ENCODE measurements at places on chromosomes 7 and 10.

- DNase-seq, result no peak
- peak overlapping the region; percentile 71 for H3K4me3 ChIP-seq
- H3K27ac ChIP-seq, result no peak overlapping the region
Observed at GRCh38 chr10:101569323-101569621, 18.8 kb downstream of the POLL start.

DNA sequence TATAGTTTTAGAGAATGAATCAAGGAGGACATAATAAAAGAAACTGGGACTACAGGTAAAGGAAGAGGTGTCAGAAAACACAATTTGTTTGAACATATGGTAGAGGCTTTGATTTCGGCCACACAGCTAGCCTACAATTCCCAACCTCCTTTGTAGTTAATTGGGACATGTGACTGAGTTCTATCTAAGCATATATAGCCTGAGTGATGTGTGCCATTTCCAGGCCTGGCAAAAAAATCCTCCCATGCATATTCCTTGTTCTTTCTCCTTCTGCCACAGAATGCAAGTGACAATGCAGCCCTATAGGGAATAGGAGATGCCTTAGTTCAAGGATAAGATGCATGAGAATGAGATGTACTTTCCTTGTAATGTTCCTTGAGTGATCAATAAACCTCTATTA lies 590.7 kb upstream of the STEAP1 start:
- no peak overlapping the region for H3K27ac ChIP-seq
- no peaks in the 10 kb centered on the region for H3K4me1 ChIP-seq
- no peak overlapping the region for H3K4me3 ChIP-seq
- no peaks in the 10 kb centered on the region for H3K27me3 ChIP-seq

DNA sequence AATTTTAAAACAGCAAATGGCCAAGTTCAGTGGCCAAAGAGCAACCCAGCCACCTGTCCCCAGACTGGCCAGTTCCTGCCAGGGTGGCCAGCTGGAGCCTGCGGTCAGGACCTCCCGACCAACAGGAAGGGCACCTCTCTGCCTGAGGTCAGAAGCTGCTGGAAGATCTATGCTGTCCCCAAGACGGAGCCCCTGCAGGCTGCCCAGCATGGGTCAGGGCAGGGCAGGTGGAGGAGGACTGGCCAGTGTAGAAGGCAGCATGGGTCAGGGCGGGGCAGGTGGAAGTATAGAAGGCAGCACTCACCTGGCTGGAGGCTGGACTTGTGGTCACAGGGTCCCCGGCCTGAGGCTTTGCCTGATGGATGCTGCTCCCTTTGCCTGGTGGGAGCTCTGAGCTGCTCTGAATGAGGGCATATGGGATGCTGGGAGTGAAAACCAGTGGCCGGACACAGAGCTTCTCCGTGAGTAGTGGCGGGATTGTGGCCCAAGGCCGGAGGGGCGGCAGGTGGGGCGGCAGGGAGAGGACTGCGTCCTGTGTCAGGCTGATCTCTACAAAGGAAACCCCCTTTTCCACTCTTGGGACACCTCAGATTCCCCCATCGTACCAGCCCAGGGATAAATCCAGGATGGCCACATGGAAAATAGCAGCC lies 229.2 kb downstream of the TCERG1L start:
- H3K27ac ChIP-seq, result no peak overlapping the region
- H3K4me3 ChIP-seq, result no peak overlapping the region
- H3K4me1 ChIP-seq, result no peaks in the 10 kb centered on the region
- no peaks in the 10 kb centered on the region for H3K36me3 ChIP-seq

DNA sequence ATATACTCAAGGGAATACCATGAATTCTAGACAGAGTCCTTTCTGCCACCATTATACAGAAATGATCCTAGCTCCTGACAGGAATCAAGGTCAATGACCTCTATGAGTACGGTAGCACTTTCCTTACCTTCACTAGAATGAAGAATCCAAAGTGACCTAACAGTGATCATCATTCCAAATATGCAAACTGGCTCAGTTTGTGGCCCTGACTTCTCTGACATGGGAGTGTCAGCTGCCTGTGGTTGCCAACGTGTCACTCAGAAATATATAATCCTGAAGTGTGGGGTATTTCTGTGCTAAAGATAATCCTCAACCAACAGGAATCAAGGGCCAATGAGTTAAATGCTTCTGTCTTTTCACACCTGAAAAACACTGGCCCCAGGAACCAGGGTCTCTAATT lies 45.7 kb downstream of the COPG2 start:
- H3K4me3 ChIP-seq, result no peak overlapping the region
- H3K4me1 ChIP-seq, result no peaks in the 10 kb centered on the region
- H3K27me3 ChIP-seq, result no peaks in the 10 kb centered on the region
- H3K27ac ChIP-seq, result no peak overlapping the region
- no peak for DNase-seq

DNA sequence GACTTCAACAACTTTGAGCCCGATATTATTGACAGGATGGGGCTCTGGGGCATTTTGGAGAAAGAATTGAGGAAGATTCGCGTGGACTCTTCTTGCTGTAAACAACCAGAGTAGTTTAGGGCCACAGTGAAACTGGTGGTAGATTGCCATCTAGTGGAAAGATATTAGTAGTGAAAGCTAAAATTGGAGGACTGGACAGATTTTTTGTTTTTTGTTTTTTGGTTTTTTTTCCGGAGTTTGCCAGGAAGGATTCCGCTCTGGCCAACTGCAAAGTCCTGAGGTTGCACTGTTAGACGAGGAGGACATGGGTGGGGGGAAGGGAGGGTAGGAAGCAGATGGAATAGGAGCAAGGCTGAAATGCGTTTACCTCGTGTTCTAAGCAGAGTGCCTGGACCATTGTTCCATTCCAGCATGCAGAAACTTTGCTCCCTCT lies 11.7 kb downstream of the NOBOX start:
- no peak overlapping the region for H3K27ac ChIP-seq
- H3K4me1 ChIP-seq, result peaks cover 5% of the 10 kb centered on the region
- H3K4me3 ChIP-seq, result no peak overlapping the region
- no peaks in the 10 kb centered on the region for H3K27me3 ChIP-seq
- no peaks in the 10 kb centered on the region for H3K36me3 ChIP-seq

DNA sequence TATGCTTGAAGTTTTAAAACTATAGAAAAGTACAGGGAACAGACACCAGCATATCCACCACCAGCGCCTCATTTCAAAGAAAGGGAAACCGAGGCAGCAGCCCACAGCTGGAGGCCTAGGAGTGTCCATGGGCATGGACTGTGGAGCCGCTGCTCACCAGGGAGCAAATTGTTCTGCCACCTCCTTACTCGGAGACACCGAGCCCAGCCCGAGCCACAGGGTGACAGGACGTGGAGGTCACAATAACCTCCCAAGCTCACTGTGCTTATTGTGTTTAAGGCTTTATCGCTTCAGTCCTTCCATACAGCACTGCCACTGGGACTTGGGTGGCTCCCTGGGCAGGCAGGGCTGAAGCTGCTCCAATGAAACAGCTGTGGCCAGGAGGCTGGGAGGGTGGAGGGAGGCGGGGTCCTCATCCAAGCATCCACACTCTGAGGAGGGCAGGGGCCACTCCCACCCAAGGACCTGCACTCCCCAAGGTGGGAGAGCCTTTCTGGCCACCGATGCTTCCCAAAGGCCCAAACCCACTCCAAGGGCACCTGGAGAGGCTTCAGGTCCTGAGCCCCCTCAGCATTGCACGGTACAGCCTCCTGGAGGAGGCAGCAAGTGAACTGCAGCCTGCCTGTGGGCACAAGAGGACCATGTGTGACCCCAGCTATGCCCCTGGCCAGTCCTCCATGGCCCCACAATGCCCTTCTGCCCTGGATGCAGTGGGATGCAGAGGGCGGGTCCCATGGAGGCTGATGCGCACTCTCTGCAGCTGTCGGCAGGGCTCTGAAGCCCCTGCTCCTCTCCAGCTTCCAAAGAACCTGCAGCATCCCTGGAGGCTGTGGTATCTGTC lies 38.7 kb upstream of the RET start:
- no peak overlapping the region for H3K4me3 ChIP-seq
- no peak for DNase-seq
- H3K27ac ChIP-seq, result no peak overlapping the region
- H3K27me3 ChIP-seq, result peaks cover 25% of the 10 kb centered on the region

DNA sequence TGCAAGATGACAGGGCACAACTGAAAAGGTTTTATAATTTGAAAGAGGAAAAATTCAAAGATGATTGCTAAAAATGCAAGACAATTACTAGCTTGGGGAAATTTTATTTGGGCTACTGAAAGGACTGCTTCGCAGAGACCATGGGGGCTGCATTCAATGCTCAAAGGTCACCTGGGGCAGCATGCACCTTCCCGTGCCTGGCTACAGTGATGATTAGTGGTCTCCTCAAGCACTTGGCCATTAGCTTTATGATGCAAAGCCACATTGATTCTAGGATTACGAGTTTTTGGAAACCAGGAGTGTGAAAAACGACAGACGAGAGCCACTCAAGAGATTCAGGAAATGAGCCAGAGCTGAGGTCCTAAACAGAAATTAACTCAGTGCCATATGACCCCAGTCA lies 764.6 kb downstream of the PHTF2 start:
- peaks cover 3% of the 10 kb centered on the region for H3K36me3 ChIP-seq
- no peak overlapping the region for H3K4me3 ChIP-seq
- H3K27me3 ChIP-seq, result no peaks in the 10 kb centered on the region

GRCh38 chr10:108523016-108523800 lies 1358.7 kb upstream of the SORCS1 start:
- no peaks in the 10 kb centered on the region for H3K36me3 ChIP-seq
- no peaks in the 10 kb centered on the region for H3K27me3 ChIP-seq
- H3K4me3 ChIP-seq, result no peak overlapping the region
- no peak for DNase-seq

GRCh38 chr7:156174428-156174827 lies 362.2 kb upstream of the SHH start:
- H3K4me3 ChIP-seq, result no peak overlapping the region
- DNase-seq, result no peak
- H3K36me3 ChIP-seq, result no peaks in the 10 kb centered on the region
- no peak overlapping the region for H3K27ac ChIP-seq

DNA sequence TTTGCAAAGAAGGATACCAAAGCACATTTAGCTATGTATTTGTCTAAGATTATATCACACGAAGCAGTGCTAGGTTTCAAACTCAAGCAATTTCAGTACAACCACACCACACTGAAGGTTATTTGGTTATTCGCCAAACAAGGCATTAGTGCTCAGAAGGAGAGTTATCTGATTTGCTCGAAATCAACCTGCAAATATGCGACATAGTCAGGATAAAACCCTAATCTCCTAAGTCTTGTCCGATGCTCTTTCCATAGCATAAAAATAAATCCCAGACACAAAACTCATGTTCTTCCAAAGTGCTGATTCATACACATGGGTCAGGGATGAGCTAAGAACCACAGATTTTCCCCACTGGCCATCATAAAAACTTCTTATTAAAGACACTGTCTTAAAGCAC lies 1288.0 kb upstream of the SORCS1 start:
- no peaks in the 10 kb centered on the region for H3K27me3 ChIP-seq
- no peaks in the 10 kb centered on the region for H3K4me1 ChIP-seq
- H3K4me3 ChIP-seq, result no peak overlapping the region
- no peak for DNase-seq
- H3K27ac ChIP-seq, result no peak overlapping the region

DNA sequence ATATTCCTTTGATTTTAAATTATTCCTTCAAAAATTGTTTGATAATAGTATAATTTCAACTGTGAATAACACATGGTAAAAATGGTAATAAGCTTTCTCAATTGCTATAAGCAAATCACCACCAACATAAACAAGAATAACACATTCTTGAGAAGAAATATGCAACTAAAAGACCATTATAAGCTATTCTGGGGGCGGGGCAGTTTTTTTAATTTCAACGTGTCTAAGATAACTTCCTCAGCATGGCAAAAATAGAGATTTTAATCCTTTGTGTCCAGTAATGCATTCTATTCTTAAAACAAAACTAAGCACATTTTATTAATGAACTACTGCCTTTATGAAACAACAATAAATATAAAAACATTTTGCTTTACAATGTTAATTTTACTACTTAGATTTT lies 1.5 kb downstream of the DNAJC12 start:
- H3K4me3 ChIP-seq, result no peak overlapping the region
- H3K36me3 ChIP-seq, result peaks cover 3% of the 10 kb centered on the region
- no peak overlapping the region for H3K27ac ChIP-seq
- H3K4me1 ChIP-seq, result no peaks in the 10 kb centered on the region

DNA sequence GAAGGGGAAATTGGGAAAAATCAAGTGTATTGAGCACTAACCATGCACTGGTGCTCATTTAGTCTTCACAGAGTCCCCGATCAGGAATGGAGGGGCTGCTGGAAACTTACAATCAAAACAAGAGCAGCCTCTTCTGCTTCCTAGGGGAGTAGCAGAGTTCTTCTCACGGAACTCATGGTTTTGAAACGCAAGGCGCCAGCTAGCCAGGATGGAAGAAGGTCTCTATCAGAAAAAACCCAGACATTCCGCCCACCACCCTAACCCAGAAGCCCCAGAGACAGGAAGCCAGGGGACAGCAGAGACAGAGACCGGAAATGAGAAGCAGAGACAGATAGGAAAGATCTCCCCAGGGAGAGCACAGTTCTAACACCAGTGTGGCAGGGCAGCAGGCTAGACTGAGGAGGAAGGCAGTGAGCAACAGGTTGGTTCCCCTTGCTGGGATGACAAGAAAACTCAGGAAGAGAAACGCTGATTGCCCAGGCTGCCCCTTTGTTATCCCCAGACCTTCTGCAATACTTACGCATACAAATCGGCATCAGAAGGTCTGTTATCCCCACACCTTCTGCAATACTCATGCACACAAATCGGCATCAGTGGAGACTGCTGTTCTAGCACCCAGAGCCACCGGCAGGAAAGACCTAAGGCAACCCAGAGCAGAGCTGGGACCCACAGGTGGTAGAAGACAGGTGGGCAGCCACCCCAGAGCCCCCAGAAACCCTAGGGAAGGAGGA lies 99.2 kb downstream of the CPXM2 start:
- no peaks in the 10 kb centered on the region for H3K27me3 ChIP-seq
- H3K36me3 ChIP-seq, result peaks cover 2% of the 10 kb centered on the region
- no peak overlapping the region for H3K27ac ChIP-seq
- no peak overlapping the region for H3K4me3 ChIP-seq
- H3K4me1 ChIP-seq, result no peaks in the 10 kb centered on the region

GRCh38 chr7:86148501-86148900 lies 495.2 kb upstream of the GRM3 start:
- H3K4me3 ChIP-seq, result no peak overlapping the region
- no peak for DNase-seq
- no peak overlapping the region for H3K27ac ChIP-seq
- no peaks in the 10 kb centered on the region for H3K36me3 ChIP-seq
- no peaks in the 10 kb centered on the region for H3K27me3 ChIP-seq

DNA sequence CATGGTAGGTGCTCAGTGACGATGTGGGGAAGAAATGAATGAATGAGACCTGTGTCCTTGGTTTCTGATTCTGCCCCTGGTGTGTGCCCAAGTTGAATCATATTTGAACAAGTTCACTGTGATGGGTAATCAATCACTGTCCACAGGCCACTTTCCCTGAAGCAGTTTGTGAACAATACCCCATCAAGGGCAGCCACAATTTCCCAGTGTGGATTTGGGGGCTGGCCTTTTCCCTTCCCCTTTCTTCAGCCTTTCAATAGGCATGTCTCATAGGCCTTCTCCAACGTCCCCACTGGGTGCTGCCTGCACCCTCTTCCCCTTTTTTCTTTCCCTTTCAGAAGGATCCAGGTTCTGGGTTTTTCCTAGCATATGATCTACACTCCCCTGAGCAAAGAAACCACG lies 64.7 kb downstream of the CREB5 start:
- H3K4me3 ChIP-seq, result no peak overlapping the region
- H3K36me3 ChIP-seq, result no peaks in the 10 kb centered on the region
- no peak for DNase-seq
- no peaks in the 10 kb centered on the region for H3K4me1 ChIP-seq
- H3K27ac ChIP-seq, result no peak overlapping the region

GRCh38 chr10:117461766-117462423 lies 80.7 kb upstream of the EMX2 start:
- H3K27ac ChIP-seq, result no peak overlapping the region
- no peak for DNase-seq
- peaks cover 37% of the 10 kb centered on the region for H3K27me3 ChIP-seq
- H3K36me3 ChIP-seq, result no peaks in the 10 kb centered on the region
- no peaks in the 10 kb centered on the region for H3K4me1 ChIP-seq
